ENCODE measurements at places on chromosomes 2 and 18.

DNA sequence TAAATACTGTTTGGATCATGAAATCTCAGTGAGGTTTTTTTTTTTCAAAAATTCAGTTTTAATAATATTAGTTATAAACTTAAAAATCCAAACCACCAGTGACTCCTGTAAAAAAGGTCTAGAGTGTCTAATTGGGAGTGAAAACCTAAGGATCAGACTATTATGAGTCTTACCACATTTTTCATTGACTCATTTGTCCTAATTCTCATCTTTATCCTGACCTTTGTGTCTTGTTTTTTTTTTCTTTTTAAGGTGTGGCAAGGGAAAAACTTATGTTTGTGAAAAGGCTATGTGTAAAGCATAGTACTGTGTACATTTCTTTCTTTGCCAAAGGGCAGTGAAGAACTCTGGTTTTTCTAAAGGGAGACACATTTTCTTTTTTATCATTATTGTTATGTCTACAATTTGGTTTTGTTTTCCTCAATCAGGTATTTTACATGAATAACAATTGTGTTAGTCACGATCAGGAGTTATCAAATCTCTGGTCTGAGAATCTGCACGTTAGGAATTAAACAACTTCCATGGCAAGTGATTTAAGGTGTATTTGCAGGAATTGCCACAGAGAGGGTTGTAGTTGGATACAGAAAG lies 52.6 kb downstream of the RHBDD1 start:
- no peak for DNase-seq

GRCh38 chr18:3782901-3783300 lies 332.9 kb downstream of the TGIF1 start:
- no peak for DNase-seq

DNA sequence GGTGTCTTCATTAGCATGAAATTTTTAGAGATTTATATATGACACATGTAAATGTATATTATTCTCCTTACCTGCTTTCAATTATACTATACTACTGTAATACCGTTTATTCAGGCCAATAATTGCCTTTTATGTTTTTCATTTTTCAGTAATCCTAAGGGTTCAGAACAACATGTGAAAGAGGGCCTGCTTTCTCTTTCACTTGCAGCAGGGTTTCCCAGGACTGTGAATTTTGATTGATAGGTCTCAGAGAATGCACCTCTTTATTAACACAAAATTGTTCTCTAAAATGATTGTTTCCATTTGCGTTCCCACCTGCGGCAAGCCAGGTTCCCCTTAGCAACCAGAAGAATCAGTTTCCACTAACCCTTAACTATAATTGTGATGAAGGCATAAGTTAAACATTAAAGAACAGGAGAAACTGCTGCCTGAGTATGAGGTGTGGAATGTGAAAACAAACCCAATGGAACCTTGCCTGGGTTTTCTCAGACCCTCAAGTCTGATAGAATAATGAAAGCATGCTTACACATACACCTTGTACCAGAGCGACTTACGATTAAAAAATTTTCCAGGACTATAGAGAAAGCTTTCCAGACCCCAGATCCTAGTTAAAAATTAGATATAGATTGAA lies 1591.2 kb upstream of the LRRTM1 start:
- no peak for DNase-seq

GRCh38 chr2:60621688-60622429 lies 68.4 kb upstream of the BCL11A start:
- no peak for DNase-seq

- no peak for DNase-seq
These were observed 7.8 kb downstream of the NCL start for GRCh38 chr2:231456295-231457004.

DNA sequence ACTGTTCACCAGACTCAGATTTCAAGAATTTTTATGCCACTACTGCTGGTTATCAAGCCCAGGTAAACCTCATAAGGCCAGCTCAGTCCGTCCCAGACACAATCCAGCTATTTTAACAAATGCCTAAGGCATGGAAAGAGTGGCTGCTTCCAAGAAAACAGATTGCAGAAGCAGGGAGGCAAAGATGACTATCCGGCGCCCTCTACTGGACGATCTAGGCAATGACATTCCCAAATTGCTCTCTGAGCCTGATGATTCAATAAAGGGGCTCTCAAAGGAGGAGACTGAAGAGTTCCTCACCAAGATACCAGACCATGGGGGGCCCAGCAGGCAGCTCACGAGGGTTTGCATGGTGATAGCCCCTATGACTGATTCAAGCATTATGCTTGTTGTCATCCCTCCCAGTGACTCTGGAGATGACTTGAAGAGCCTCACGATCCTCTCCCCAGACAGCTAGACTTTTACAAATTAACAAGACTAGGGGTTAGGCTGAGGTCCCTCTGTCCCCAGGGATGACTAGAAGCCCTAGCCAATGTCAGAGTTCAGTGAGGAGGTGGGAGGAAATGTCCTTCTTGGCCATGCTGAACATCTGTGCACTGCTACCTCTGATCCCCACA lies 25.0 kb downstream of the SERPINB8 start:
- DNase-seq: peak; percentile 61

GRCh38 chr18:35672897-35673296 lies 91.4 kb downstream of the GALNT1 start:
- DNase-seq: no peak

GRCh38 chr2:25131567-25132298 lies 36.6 kb downstream of the POMC start:
- peak; percentile 52 for DNase-seq

- DNase-seq: no peak
These were observed 1.3 kb upstream of the PNO1 start for GRCh38 chr2:68156419-68156818.

GRCh38 chr2:220660277-220661145 lies 911.6 kb downstream of the EPHA4 start:
- DNase-seq: no peak

- DNase-seq: no peak
These were observed 82.8 kb upstream of the AFF3 start for GRCh38 chr2:100224988-100225710.

DNA sequence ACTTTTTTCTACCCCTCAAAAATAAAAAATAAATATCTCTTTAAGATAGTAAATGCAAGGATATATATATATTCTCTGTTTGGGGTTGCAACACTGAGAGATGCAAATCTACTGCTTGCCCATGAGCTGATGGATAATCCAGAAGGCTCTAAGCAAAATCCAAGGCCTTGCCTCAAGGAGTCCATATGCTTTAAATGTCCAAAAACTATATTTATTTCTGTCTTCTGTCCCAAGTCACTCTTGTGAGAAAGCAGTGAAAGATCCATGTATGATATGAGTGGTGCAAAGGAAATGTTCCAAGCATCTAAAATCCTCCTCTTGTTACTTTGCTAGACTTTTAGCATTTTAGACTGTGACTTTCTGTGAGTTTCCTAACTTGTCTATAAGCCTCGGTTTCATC lies 92.9 kb upstream of the RNF152 start:
- DNase-seq: no peak

GRCh38 chr18:10771053-10771709 lies 245.4 kb downstream of the NAPG start:
- no peak for DNase-seq

DNA sequence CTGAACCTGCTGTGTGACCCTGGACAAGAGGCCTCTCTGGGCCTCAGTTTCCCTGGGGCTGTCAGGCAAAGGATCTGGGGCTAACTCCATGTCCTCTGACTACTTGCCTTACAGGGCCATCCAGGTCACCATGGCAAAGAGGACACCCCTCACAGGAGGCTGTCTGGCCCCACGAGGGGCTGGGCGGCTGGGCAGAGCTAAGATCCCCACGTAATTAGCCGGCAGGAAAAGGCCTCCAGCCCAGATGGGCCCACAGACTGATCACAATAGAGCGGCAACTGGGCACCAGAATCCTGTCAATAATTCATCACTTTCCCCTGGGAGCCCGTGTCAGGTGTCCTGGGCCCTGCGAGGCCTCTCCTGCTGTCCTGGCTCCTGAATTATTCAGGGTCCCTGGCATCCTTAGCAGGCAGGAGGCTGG lies 44.8 kb upstream of the OTOF start:
- no peak for DNase-seq

DNA sequence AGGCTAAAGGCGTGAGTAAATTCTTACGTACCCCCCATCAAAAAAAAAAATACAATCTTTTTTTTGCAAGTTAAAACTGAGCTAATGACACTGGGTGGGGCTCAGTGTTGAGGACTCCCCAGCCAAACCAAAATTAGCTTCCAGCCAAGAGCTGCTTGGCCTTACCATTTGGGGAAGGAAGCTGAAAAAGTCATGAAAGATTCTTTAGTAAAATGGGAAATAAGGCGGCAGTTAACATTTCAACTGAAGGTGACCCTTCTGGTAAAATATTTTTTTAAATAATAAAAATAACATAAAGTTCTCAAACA lies 16.4 kb downstream of the SMAD7 start:
- no peak for DNase-seq

DNA sequence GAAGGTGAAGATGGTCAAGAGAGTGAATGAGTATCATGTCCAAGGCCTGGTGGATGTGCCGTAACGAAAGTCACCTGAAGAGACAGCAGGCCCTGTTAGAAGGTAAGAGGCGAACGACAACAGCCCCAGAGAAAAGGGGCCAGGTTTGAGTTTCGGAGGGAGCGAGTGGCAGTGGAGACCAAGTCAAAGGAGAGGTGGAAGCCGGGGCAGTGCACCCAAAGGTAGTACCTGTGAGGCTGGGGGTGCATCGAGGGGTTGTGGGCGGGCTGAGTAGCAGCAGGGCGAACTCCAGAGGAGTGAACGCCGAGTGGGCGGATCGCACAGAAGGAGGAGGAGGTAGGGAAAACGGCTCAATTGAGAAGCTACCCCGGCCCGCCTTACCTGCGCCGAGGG lies 358 bp downstream of the USP37 start:
- DNase-seq: peak; percentile 85

DNA sequence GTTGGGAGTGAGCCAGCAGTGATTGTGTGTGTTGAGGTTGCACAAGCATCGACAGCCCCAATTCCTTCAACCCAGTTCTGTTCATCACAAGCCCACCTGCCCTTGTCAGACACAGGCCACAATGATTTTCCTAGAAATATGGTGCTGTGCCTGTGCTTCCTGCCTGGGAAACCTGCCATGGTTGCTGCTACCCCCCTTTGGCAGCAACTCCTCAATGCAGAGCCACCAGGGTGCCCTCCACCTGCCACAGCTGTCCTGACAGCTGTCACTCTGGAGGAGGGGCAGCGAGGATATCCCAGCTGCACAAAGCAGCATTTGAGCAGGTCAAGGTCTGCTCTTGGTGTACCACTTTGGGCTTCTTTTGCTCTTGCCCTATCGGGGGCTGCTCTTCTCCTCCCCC lies 27.1 kb downstream of the SMIM21 start:
- DNase-seq: no peak

DNA sequence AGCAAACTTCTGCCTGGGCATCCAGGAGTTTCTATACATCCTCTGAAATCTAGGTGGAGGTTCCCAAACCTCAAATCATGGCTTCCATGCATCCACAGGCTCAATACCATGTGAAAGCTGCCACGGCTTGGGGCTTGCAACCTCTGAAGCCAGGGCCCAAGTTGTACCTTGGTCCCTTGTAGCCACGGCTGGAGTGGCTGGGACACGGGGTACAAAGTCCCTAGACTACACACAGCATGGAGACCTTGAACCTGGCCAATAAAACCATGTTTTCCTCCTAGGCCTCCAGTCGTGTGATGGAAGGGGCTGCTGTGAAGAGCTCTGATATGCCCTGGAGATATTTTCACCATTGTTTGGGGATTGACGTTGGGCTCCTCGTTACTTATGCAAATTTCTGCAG lies 43.4 kb upstream of the GALNT13 start:
- DNase-seq: no peak

DNA sequence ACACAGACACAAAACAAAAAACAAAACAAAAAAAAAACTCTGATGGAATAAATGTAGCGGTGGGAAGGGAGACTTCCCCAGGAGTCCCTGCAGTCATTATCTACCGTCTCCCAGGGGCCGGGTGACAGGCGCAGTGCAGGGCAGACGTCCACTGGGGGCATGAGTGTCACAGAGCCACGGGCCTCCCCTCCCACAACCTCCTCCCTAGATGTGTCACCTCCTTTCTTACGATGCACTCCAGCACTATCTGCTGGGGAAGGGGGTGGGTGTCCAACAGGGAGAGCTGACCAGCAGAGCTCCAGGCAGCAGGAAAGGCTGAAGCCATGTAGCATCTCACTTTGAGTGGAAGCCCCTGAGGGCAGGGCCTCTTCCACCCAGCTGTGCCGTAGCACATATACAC lies 84.5 kb downstream of the LONRF2 start:
- DNase-seq: no peak

DNA sequence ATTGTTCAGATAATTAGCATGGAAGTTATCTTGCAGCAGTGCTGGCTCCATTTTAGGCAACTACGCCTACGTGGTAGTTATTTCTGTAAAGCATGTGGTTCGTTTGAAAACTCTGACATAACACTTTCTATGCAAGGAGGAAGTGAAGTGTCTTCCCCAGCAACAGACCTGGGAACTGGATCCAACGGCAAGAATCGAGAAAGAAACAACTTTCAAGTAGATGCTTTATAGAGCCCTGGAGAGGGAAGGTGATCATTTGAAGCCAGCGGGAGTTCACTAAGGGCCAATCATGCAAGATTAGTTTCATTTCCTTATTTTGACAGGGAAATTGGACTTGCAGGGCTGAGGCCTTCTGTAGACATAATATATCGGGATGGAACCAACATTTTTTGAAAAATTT lies 218.3 kb downstream of the ACKR3 start:
- no peak for DNase-seq

GRCh38 chr2:202604699-202605098 lies 30.1 kb upstream of the FAM117B start:
- DNase-seq: no peak

- peak; percentile 7 for DNase-seq
These were observed 139.3 kb upstream of the CTDP1 start for GRCh38 chr18:79540161-79540903.

DNA sequence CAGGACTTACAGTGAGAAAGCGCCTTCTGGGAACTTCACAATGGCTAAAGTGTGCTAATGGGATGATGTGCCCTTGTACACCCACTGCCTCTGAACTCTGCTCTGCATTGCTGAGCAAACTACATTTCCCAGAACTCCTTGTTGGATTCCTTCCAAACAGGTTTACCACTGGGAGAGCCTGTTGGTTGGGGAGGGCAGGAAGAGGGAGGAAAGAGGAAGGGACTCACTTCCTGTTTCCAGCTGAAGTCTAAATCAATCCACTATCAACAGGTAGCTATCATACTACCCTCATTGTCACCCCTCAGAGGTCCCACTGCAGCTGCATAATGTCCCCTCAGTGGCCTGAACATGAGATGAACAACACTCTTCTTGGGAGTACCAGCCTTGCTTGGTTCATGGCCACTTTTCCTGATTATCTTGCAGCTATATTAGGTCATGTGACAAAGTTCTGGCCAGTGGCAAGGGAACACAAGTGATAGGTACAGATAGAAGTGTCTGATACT lies 109.7 kb downstream of the MSH2 start:
- DNase-seq: no peak

DNA sequence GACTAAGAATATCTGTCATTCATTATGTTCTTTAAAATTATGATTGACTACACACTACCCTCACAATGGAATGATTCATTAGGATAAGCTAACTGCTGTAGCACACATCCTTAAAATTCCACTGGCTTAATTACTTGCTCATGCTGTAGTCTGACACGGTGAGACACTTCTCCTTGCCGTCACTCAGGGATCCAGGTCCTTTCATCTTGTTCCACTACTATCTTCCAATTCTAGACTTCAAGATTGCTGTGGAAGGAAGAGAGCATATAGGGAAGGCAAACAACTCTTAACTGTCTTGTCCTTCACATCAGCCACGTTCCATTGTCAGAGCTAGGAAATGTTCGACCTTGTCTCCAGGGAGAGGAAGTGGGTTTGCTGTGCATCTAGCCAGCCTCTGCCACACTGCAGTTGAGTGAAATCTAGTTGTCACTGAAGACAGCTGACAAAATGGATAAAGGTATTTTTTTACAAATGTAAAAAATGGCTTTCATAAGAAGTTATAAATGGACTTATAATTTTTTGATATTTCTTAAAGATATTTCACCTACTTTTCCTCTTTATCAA lies 30.1 kb downstream of the GREB1L start:
- no peak for DNase-seq

Data from activated naive CD4-positive, alpha-beta T cell treated with anti-CD3 and anti-CD28 coated beads, Interleukin-2, amount 10 ng/mL, durations not matched to agents 7 days and 5 days (primary cell).